Activated naive CD8-positive, alpha-beta T cell treated with anti-CD3 and anti-CD28 coated beads for 36 hours (primary cell): ENCODE measurements at places on chromosomes 2 and 18. TPM values are rescaled to one million over a fixed set of nuclear protein-coding genes. Genes with fewer than 3 reads are reported as not detected.

MC5R gene
- not detected for total RNA-seq

VIT gene
- total RNA-seq = not detected

LDLRAD4 gene
- total RNA-seq = 27.4 TPM

TMEM247 gene
- total RNA-seq = not detected

SMAD4 gene
- 59.5 TPM for total RNA-seq

TRIM43 gene
- total RNA-seq = not detected

- no peak overlapping the region for H3K4me3 ChIP-seq
- H3K27me3 ChIP-seq = peaks cover 41% of the 10 kb centered on the region
- no peaks in the 10 kb centered on the region for H3K4me1 ChIP-seq
- H3K27ac ChIP-seq = no peak overlapping the region
- no peaks in the 10 kb centered on the region for H3K36me3 ChIP-seq
Observed at GRCh38 chr2:170255971-170256370, 78.0 kb downstream of the MYO3B start.

DNA sequence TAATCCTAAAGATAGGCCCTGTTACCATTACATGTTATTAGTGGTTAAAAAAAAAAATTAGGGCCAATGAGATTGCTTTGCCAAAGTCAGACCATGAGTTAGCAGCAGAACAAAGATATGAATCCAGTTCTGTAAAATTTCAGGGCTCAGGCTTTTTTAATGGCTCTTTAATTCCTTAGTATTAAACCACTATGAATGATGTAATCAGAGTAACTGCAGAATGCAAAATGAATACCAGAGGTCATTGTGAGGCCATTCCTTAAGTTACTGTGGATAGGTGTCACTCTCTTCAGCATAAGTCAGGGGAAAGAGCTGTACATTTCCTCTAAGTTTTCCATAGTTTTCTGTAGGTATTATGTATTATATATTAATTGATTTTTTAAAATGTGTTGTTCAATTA lies 42.2 kb upstream of the TBR1 start:
- no peak for DNase-seq
- H3K4me1 ChIP-seq = no peaks in the 10 kb centered on the region
- no peak overlapping the region for H3K27ac ChIP-seq
- H3K27me3 ChIP-seq = no peaks in the 10 kb centered on the region
- peaks cover 13% of the 10 kb centered on the region for H3K36me3 ChIP-seq

DNA sequence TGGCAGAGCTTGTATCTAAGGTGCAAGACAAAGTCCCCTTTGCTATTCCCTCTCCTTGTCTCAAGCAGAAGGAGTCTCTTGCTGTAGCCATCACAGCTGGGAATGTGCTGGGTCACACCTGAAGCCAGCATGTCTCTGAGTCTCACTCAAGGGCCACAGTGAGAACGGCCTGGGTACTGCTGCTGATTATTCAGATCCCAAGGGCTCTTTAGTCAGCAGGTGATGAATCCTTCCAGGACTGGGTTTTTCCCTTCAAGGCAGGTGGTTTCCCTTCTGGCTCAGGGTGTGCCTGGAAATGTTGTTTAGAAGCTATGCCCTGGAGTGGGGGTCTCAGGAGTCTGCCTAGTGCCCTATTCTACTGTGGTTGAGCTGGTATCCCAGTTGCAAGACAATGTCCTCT lies 356.3 kb downstream of the PARD3B start:
- H3K27me3 ChIP-seq = no peaks in the 10 kb centered on the region
- no peak for DNase-seq
- H3K36me3 ChIP-seq = peaks cover 9% of the 10 kb centered on the region

- H3K27me3 ChIP-seq = no peaks in the 10 kb centered on the region
- H3K36me3 ChIP-seq = no peaks in the 10 kb centered on the region
- DNase-seq = no peak
Observed at GRCh38 chr2:141468761-141469160, 662.1 kb downstream of the LRP1B start.

DNA sequence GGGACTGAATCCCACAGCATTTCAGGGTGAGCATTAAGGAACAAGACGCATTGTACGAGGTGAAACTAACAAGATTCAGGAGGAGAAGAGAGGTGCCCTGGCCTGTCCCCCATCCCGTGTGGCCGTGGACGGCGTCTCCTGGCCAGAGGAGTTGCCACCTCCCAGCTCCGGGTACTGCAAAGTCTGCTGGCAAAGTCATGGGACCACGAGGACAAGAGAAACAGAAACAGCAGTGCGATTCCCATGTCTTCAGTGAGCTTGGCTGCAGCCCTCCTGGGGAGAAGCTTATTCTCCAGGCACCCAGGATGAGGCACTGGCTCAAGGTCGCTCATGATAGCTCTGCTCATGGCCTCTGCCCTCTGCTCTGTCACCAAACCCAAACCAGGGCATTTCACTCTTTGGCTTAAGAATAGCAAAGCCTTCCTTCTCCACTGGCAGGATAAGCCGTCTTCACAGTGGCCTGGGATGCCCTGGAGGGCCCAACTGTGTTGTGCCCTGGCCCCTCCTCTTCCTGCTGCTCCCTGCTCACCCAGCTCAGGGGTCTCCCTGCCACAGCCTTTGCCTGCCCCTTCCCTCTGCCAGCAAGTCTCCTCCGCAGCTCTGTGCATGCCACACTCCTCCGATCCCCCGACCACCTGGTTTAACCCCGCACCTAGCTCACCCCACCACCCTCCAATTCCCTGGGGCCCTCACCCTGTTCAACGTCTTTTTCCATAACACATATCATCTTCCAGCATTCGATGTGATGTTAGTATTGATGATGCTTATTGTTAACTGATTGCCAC lies 144.8 kb downstream of the PXDN start:
- H3K4me1 ChIP-seq = no peaks in the 10 kb centered on the region
- H3K27ac ChIP-seq = no peak overlapping the region
- H3K4me3 ChIP-seq = no peak overlapping the region
- no peaks in the 10 kb centered on the region for H3K27me3 ChIP-seq
- H3K36me3 ChIP-seq = no peaks in the 10 kb centered on the region

GRCh38 chr2:38603402-38604290 lies 918 bp upstream of the HNRNPLL start:
- H3K4me3 ChIP-seq = peak overlapping the region; percentile 86
- peaks cover 13% of the 10 kb centered on the region for H3K36me3 ChIP-seq
- H3K4me1 ChIP-seq = peaks cover 44% of the 10 kb centered on the region
- DNase-seq = peak; percentile 83

GRCh38 chr2:196801674-196802261 lies 2.3 kb upstream of the GTF3C3 start:
- H3K36me3 ChIP-seq = peaks cover 11% of the 10 kb centered on the region
- no peak for DNase-seq
- peaks cover 17% of the 10 kb centered on the region for H3K4me1 ChIP-seq
- no peak overlapping the region for H3K27ac ChIP-seq

- peaks cover 5% of the 10 kb centered on the region for H3K4me1 ChIP-seq
- no peaks in the 10 kb centered on the region for H3K36me3 ChIP-seq
- no peak overlapping the region for H3K27ac ChIP-seq
Observed at GRCh38 chr2:171578127-171578803, 56.0 kb downstream of the CYBRD1 start.

GRCh38 chr2:232295971-232296370 lies 82.6 kb upstream of the ALPP start:
- no peaks in the 10 kb centered on the region for H3K27me3 ChIP-seq
- H3K4me3 ChIP-seq = no peak overlapping the region
- H3K36me3 ChIP-seq = peaks cover 10% of the 10 kb centered on the region
- DNase-seq = no peak

GRCh38 chr2:14626873-14627272 lies 5.6 kb upstream of the LRATD1 start:
- peaks cover 24% of the 10 kb centered on the region for H3K27me3 ChIP-seq
- H3K4me1 ChIP-seq = no peaks in the 10 kb centered on the region
- H3K36me3 ChIP-seq = no peaks in the 10 kb centered on the region
- no peak overlapping the region for H3K27ac ChIP-seq
- DNase-seq = no peak
- no peak overlapping the region for H3K4me3 ChIP-seq

- no peaks in the 10 kb centered on the region for H3K4me1 ChIP-seq
- H3K36me3 ChIP-seq = no peaks in the 10 kb centered on the region
- DNase-seq = no peak
- no peak overlapping the region for H3K27ac ChIP-seq
- no peak overlapping the region for H3K4me3 ChIP-seq
Observed at GRCh38 chr2:9297156-9297555, 90.5 kb downstream of the ASAP2 start.

GRCh38 chr2:192190474-192190873 lies 4.3 kb downstream of the TMEFF2 start:
- H3K27ac ChIP-seq = no peak overlapping the region
- H3K36me3 ChIP-seq = no peaks in the 10 kb centered on the region
- H3K4me1 ChIP-seq = peaks cover 6% of the 10 kb centered on the region
- no peak for DNase-seq
- no peak overlapping the region for H3K4me3 ChIP-seq

DNA sequence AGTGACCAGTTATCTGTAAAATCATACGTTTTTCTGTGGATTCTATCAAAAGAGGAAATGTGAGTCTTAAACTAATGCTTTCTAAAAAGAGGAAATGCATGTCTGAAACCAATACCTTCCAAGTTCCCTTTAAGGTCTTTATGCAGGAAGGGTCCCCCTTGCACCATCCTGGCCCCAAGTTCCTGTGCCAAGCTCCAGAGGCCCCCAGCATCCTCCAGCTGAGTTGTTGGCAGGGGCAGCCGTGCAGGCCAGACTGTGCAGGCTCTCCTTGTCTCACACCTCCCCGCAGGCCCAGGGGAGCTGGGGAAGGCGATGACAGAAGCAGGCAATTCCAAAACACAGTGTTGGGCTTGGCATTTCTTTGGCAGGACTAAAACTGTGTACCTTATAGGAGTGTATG lies 39.2 kb downstream of the DPYSL5 start:
- H3K4me3 ChIP-seq = no peak overlapping the region
- no peaks in the 10 kb centered on the region for H3K36me3 ChIP-seq
- peaks cover 1% of the 10 kb centered on the region for H3K4me1 ChIP-seq
- no peak overlapping the region for H3K27ac ChIP-seq
- H3K27me3 ChIP-seq = peaks cover 5% of the 10 kb centered on the region
